ENCODE measurements at places on chromosomes 16 and 17.

DNA sequence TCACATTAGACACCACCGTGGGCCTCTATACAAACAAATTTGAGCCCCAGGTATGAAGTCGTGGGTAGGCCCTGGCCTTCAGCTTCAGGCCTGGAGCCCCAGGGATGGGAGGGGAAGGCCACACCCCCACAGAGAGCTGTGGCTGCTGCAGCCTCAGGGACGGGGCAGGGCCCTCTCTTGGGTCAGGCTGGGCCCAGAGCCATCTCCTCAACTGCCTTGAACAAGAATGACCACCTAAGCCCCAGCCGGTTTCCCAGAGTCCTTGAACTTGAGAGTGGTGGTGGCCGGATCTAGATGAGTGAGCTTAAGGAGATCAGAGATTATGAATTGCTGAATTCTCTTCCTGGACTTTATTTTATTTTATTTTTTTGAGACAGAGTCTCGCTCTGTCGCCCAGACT, 18.6 kb downstream of the SCNN1B start:
- no peak for DNase-seq

- no peak for DNase-seq
These were observed 21.3 kb downstream of the COX4I1 start for GRCh38 chr16:85820604-85821372.

GRCh38 chr17:68509141-68510057, 2.8 kb upstream of the PRKAR1A start:
- DNase-seq, result peak; percentile 45

DNA sequence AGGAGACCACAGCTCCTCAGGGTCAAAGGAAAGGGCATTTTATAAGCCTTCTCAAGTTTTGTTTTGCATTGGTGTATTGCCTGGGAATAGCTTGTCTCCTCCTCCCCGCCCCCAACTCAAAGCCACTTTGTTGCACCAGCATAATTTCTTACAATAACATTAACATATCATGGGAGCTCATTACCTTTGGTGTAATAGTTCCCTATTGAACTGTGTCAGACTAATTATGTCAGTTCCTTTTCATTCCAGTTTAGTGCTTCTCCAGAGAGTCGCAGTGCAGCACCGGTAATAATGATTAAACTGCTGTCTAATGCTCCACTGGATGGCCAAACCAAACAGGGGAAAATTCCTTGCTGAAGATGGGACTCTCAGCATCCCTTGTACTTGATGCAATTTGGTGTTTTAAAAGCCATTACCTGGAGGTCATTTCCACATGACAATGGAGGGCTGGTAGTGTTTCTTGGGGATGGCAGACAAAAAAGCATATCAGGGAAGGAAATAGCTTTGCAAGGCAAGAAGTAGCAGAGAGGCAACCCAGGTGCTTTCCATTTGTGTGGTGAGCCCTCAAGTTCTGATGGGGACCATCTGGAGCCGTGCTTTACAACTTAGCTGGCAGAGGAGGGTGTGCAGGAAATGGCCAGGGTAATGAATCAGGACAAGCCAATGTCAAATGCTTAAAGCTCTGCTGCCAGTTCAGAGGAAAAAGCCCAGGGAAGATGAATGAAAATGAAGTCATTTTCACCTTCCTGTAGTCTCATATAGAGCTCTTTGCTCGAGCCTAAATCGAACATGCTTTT, 91.5 kb upstream of the NLRP1 start:
- DNase-seq, result no peak

DNA sequence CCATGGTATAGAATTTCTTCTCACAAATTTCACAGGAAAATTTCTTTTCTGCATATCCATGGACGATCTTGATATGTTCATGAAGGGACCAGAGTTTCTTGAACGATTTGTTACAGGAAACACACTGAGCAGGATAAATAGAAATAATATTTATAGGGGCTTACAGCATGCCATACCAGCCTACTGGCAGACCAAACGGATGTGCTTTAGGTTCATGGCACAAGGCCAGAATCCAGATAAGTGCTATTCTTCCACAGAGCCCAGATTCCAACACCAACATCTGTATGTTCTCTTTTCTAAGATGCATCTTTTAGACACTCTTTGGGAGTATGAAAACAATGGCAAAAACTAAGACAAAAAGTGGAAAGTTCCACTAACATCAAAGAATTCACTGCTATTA, 49.3 kb downstream of the ZNF652 start:
- no peak for DNase-seq

DNA sequence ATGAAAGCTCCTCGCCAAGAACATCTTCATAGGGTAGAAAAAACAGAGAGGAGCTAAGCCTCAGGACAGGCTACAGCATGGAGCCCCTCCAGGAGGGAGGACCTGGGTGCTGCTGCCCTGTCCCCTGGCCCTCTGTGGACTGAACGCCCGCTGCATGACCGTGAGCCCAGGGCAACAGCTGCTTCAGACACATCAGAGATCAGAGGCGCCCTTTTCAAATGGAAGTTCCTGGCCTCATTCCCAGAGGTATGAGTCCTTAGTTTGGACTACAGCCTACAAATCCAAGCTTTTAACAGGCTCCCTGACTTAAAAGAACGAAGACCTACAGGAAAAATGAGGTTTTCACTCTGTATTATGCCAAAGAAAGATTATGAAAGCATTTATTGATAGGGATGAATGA, 48.5 kb downstream of the ZNF18 start:
- DNase-seq, result no peak

- DNase-seq, result no peak
These were observed 87.5 kb downstream of the SOCS1 start for GRCh38 chr16:11168386-11169051.

DNA sequence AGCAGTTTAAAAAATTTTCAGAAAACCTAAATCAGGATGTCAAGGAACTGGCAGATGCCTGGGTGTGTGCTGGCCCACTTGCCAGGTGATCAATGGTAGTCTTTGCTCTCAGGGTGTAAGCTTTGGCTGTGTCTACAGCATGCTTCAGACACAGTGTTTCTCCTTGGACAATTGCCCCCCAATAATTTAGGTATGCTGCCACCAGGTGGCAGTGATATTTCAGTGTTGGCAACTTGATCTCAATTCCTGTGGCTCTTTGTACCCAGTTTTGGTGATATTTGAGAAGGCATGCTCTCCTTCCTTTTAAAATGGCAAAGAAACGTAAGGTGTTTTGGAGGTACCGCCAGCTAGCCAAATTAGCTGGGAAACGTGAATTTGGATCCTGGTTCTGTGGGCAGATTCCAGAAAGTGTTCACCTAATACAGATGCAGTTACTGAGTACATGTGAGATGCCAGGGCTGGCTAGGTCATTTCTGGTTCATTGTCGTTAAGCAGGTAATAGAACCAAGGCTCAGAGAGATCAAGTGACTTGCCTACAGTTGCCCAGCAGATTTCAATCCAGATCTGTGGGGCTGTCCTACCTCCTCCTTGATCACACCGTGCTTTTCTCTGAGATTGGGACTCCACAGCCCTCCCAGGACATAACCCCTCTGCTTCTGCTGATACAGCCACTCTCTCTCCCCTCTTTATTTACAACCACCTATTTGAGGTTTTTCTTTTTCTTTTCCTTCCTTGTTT, 155.6 kb upstream of the PLCG2 start:
- peak; percentile 62 for DNase-seq

- DNase-seq, result no peak
These were observed at the start of gene USP22 for GRCh38 chr17:21042458-21043295. USP22 (minus strand) TSS chr17:21043011; CDS start chr17:21042835, 176 bp downstream.

GRCh38 chr16:47492428-47493377, 31.6 kb downstream of the PHKB start:
- peak; percentile 36 for DNase-seq

DNA sequence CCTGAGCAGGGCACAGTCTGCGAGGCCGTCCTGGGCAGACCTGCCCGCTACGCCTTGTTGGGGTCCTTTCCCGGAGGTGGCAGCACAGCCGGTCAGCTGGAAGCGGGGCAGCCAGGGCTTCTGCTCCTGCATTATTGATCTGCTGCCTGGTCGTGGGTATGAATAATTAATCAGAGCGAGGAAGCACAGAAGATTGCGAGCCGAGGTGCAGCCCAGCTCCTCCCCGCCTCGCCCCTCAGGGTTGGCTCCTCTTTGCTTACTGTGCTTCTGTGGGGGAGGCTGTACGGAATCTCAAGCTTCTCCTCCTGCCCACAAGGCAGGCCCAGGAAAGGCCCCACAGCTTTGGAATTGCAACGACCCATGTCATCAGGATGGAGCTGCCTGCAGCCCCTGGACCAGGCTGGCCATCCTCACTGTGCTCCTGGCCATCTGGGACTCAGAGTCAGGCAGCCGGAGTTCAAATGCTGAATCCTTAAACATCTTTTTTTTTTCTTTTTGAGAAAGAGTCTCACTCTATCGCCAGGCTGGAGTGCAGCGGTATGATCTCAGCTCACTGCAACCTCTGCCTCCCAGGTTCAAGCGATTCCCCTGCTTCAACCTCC, 25.6 kb downstream of the TRARG1 start:
- no peak for DNase-seq

GRCh38 chr17:75109046-75109406, 743 bp upstream of the ARMC7 start:
- no peak for DNase-seq

GRCh38 chr17:44591206-44591605, 33.9 kb downstream of the FZD2 start:
- DNase-seq, result no peak

DNA sequence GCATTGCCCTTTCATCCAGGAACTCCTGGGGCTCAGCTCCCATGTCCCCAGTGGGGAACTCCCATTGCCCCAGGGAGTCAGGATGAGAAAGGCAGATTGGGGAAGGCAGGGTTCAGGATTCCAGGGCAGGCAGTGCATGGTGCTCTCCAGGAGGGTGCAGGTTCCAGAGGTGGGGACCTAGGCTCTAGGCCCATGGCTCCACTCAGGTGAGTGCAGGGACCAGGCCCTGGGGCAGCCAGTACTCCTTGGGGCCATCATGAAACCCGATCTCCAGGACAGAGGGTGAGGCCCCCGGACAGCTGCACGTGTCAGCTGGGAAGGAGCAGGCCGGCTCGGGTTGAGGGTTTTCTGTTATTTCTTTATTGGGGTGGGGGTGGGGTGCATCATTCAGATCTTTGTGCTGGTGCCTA, 1.3 kb upstream of the MTSS2 start:
- no peak for DNase-seq

DNA sequence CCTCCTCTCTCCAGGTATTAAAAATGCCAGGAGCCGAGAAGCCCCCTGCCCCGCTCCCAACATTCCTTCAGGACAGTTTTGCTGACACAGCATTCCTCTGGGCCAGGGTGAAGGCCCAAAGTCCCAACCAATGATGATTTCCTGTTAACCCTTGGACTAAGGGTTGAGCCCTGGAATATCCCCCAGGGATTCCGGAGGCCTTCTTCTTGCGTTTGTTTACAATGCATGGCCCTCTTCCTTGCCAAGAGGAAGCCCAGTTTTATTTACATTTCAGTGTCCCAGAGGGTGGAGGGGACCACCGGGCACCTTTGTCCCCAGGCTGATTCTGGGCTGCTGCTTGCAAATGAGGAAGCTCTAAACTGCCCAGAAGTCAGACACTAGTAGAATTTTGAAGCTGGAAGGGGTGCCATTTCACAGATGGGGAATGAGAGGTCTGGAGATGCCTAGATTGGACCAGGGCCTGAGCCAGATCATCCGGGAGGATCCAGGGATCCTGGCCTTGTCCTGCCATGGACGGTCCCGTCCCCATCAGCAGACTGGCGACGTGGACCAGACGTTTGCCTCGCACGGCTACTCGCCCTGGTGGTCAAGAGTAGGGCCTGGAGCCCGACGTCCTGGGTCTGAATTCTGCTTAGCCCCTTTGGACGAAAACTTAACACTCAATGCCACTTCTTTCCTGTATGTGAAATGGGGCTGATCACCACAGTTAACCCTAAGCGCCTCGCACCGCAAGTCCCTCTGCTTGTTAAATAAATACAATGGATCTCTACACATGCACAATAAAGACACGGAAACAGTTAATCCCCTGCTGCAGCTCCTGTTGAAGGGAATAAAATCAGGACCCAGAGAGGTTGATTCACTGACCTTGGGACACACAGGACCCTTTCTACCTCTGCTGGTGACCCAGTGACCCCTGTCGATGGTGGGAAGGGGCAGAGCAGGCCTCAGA, 55.6 kb upstream of the CIBAR2 start:
- no peak for DNase-seq

- no peak for DNase-seq
These were observed 166.4 kb downstream of the CYB561 start for GRCh38 chr17:63279498-63280230.

GRCh38 chr17:57540596-57540995, 204.5 kb downstream of the CCDC182 start:
- no peak for DNase-seq

DNA sequence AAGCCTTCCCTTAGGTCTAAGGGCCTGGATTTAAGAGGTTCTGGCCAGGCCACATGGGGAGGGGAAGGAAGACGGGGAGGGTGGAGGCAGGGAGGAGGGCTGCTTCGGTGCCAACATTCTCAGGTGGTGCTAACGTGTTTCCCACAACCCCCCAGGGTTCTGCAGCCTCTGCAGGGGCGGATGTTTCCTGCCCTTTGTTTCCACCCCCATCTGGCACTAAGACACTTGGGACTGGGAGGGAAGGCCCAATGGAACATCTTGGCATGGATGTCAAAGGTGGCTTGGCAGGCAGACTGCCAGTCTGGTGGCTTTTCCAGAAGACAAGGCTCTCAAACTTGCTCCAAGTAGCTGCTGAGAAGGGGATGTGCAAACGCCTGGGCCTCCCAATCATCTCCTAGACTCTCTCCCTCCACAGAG, 12.7 kb downstream of the HIC1 start:
- DNase-seq, result no peak

GRCh38 chr17:17060001-17060922, 18.0 kb downstream of the MPRIP start:
- no peak for DNase-seq

GRCh38 chr17:55275894-55276804, 11.4 kb downstream of the HLF start:
- DNase-seq, result no peak

DNA sequence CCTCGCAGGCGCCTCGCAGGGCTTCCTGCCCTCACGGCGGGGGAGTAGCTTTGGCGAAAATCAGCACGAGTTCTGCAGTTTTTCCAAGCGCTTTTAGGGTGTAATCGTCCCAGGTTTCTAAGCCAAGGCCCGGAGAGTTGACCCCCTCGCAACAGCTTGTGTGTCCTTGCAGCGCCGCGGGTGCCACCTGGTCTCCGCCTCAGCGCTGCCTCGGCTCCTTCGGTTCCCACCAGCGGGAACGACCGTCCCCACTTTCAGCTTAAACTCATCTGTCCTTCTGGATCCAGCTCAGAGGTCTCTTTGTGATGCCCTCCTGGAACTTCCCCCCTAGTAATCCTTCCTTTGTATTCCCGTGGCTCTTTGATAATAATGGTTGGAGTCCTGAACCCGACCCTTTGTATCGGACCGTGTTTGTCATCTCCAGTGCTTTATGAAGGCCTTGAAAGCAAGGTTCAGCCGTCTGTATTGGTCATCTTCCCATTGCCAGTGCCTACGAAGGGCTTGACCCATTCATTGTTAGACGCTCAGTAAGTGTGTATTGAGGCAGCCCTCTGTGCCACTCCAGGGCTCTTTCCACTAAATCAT, 858 bp upstream of the SMARCE1 start:
- DNase-seq, result peak; percentile 58

Data from testis (tissue), 5 donors.